Activated naive CD8-positive, alpha-beta T cell treated with anti-CD3 and anti-CD28 coated beads, Interleukin-2, amount 10 ng/mL, durations not matched to agents 7 days and 5 days (primary cell): ENCODE measurements at places on chromosomes 13 and 19. TPM values are rescaled to one million over a fixed set of nuclear protein-coding genes. Genes with fewer than 3 reads are reported as not detected.

DBP gene
- total RNA-seq, result 34.0 TPM

METTL21C gene
- not detected for total RNA-seq

GRCh38 chr13:76887076-76887563, 915 bp upstream of the KCTD12 start:
- no peak for DNase-seq
- peaks cover 41% of the 10 kb centered on the region for H3K27me3 ChIP-seq
- peaks cover 23% of the 10 kb centered on the region for H3K4me1 ChIP-seq

DNA sequence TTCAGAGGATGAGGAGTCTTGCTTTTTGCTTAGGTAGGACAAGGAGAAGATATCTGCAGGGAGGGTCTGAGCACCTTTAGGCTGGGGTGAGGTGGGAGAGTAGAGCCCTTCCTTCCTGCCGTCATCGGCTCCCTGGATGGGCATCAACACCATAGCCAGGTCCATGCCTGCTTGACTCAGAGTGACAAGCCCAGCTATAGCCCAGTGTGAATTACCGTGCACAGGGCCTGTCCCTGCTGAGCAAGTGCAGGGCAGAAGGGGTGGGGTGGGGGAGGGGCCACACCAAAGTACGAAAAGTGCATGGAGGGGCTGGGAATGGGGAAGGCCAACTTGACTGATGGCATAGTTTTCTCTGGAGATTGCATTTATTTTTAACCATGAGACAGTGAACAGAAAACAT, 30.3 kb upstream of the RNF113B start:
- H3K36me3 ChIP-seq, result no peaks in the 10 kb centered on the region
- DNase-seq, result no peak
- H3K27ac ChIP-seq, result no peak overlapping the region

DNA sequence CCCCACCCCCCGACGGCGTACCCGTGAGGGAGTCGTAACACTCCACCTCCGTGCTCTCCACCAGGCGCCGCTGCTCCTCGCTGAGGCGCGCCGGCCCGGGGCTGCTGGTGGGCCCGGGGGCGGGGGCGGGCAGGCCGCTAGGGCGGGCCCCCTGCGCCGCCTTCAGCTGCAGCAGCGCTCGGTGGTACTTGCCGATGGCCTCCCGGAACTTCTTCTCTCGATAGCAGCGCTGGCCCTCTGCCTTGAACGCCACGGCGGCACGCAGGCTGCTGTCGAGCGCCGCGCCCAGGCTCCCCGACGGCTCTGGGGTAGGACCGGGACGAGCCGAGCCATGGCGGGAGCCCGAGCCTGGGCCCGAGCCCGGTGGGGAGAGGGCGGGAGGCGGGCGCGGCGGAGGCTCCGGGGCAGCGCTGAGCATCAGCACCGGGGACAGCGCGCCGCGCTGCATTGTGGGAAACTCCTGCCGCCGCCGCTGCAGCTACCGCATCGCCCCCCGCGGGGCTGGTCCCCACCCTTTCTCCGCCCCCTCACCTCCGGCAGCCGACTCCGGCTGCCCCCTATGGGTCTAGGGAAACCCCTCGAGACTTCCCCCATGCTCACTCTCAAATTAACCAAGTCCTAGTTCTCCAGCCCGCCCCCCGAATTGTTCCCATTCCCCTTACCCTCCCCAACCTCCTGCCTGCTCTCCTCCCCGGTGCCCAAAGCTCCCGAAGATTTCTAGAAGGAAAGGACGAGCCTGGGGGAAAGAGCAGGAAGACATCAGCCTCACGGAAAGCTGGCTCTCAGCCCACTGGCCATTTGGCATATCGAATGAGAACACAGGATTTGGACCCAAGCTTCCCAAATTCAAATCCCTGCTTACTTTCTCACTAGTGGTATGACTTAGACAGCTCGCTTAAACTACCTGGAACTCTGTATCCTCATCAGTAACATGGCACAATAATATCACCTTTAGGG, at the start of gene TTC9B:
Gene TTC9B, minus strand, starts transcription at position 451 of the 957 bp plus-strand sequence. Its CDS starts 3 bp downstream, at position 448.
- no peak within 1 kb of the TSS for H3K27ac ChIP-seq
- peaks cover 43% of the 10 kb centered on the region for H3K27me3 ChIP-seq
- H3K4me3 ChIP-seq, result no peak within 1 kb of the TSS
- peak; percentile 80 for DNase-seq
- peaks cover 7% of the 10 kb centered on the region for H3K4me1 ChIP-seq

GRCh38 chr13:25731536-25731935, 320.3 kb downstream of the SHISA2 start:
- no peak overlapping the region for H3K27ac ChIP-seq
- H3K36me3 ChIP-seq, result no peaks in the 10 kb centered on the region
- H3K4me1 ChIP-seq, result no peaks in the 10 kb centered on the region
- no peak overlapping the region for H3K4me3 ChIP-seq
- peaks cover 11% of the 10 kb centered on the region for H3K27me3 ChIP-seq

- no peaks in the 10 kb centered on the region for H3K36me3 ChIP-seq
- no peak overlapping the region for H3K27ac ChIP-seq
- no peak overlapping the region for H3K4me3 ChIP-seq
- H3K27me3 ChIP-seq, result peaks cover 2% of the 10 kb centered on the region
Measured at GRCh38 chr13:106656186-106656585, 88.2 kb upstream of the ARGLU1 start.
